ENCODE measurements at places on chromosomes 3 and 15.

GRCh38 chr15:100026041-100026440 lies 292.8 kb upstream of the LYSMD4 start:
- DNase-seq = no peak

DNA sequence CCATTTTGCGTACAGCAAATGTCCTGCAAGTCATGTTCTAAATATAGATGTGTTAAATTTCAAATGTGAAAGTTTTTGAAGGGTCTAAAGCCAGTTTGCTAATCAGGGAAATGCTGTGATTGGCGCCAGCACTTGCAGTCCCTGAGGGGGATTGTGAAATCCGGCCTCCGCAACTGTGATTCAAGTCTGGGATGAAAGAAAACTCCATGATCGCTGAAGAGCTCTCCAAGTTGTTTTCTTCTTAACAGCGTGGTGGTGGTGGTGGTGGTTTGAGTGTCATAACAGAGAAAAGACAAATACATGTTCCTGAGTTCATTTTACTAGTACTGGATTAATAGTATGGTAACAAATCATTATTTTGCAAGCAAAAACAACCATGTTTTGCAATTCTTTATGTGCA lies 51.8 kb downstream of the MITF start:
- no peak for DNase-seq

DNA sequence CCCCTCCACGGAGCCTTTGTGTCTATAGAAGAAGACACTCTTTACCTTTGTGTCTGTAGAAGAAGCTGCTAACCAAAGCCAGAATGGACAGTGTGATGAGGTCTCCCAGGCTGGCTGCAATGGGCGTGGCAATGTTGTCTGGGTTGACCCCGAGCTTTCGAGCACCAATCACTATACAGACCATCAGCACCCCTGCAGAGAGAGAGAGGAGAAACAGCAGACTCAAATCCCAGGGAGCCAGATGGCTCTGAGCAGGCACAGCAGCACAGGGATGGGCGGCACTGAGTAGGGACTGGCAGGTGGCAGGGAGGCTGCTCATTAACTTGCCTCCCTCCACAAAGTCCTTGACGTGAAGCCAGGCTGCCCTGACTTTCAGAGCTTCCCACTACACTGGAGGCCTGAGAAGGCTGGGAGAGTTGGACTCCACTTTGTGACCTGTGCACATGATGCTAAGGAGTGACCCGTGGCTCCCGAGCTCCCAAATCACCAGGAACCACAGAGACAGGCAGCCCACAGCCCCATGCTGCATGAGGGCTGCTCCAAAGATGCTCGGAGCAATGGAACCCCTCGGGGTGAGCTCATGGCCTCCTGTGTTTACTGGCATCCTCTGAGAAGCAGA lies 53.9 kb downstream of the ROPN1B start:
- DNase-seq = no peak

- DNase-seq = no peak
Measured at GRCh38 chr3:124765197-124765840, 35.1 kb downstream of the UMPS start.

GRCh38 chr3:150132101-150132749 lies 161.5 kb upstream of the PFN2 start:
- DNase-seq = no peak

Data from prostate gland (tissue), 2 donors.